CD8-positive, alpha-beta T cell (primary cell): ENCODE measurements at places on chromosomes 2 and 18.
A peak's percentile ranks its signal among the peaks of the same experiment; 100 is the strongest.

GRCh38 chr18:3380384-3380961, 69.5 kb upstream of the TGIF1 start:
- peak; percentile 51 for DNase-seq

DNA sequence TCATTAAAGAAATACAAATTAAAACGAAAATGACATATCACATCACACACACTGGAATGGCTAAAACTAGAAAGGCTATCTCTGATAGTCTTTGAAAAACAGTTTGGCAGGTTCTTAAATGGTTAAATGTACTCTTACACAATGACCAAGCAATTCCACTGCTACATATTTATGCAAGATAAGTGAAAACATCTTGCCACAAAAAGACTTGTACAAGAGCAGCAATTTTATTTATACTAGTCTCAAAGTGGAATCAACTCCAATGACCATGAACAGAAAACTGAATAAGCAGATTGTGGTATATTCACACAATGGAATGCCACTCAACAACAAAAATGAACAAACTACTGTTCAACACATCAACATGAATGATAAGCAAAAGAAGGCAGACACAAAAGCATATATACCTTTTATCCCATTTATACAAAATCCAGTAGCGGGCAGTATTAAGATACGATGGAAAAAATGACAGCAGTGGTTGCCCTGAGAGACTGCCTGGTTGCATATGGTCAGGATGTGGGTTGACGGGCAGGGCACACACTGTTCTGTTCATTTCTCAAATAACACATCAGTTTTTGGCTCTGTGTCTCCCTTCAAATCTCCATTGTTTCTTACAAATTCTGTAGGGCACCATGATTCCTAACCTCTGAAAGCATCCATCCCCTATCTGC, 25.4 kb downstream of the SP100 start:
- peak; percentile 56 for DNase-seq

DNA sequence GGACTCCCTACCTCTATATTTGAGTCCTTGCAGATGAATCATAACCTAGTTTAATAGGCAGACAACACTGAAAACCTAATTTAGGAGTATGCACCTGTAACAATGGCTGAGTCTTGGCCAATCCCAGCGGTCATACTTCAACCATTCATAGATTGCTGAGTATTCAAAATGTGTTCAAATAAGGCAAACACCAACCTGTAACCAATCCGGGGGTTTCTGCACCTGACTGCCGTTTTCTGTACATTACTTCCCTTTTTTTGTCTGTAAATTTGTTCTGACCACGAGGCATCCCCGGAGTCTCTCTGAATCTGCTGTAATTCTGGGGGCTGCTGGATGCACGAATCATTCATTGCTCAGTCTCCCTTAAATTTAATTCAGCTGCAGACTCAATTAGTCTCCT, 338.6 kb downstream of the STK39 start:
- no peak for DNase-seq

DNA sequence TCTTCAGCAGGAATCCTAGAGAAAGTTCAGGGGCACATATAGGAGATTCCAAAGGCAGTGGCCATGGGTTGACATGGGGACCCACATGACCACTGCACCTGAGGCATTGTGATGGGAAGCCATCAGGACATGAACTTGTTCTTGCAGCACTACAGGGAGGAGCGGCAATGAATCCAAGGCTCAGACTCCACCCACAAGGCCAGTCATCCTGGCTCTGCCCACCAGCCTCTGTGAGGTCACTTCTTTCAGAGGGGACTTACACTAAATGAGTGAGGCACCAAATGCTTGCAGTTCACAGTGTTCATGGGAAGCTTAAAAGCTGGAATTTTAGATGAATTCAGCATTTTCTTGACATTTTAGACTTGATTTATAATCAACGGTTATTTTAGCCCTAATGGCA, 254.2 kb downstream of the SETBP1 start:
- no peak for DNase-seq

- DNase-seq: no peak
Observed at GRCh38 chr2:210971431-210971830, 415.0 kb downstream of the CPS1 start.

- no peak for DNase-seq
Observed at GRCh38 chr2:223737207-223737606, 100.2 kb downstream of the AP1S3 start.

DNA sequence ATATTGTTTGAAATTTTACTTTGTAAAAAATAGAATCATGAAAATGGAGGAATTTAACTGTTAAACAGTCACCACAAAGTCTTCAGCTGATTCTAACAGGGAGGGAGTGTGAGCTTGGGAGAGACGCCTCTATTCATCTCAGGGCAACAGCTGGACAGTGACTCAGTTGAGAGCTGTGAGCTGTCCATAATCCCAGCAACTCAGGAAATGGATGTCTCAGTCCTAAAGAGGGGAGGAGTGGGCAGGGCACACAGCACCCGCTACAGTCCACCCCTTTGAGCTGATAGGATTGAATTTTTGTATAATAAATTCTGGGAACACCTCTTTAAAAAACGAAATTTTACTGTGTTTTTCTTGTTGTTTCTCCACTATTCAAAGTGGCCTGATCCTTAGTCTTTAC, 255.1 kb upstream of the THUMPD2 start:
- no peak for DNase-seq

- DNase-seq: no peak
Observed at GRCh38 chr18:46110406-46110805, 6.2 kb downstream of the HAUS1 start.

DNA sequence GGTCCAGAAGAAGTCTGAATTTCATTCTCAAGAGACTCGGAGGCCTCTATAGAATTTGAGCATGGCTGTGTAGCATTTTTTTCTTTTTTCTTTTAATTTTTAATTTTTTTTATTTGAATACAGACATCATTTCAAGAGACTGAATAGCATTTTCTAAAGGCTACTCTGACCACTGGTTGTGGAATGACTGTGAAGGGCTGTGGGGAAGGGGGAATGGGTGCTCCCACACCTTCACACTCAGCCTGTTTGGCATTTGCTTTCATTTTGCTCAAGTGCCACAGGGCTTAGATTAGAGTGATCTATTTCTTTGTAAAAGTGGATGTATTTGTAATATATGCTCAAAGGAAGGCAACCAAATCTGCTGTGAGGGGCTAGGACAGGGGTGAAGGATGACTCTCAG, 142.0 kb upstream of the SPOPL start:
- DNase-seq: no peak
